ENCODE measurements at places on chromosomes 6 and 20.

GRCh38 chr6:69624944-69625343, 171.9 kb downstream of the LMBRD1 start:
- DNase-seq, result no peak

GRCh38 chr6:45156075-45156474, 172.1 kb upstream of the RUNX2 start:
- no peak for DNase-seq

DNA sequence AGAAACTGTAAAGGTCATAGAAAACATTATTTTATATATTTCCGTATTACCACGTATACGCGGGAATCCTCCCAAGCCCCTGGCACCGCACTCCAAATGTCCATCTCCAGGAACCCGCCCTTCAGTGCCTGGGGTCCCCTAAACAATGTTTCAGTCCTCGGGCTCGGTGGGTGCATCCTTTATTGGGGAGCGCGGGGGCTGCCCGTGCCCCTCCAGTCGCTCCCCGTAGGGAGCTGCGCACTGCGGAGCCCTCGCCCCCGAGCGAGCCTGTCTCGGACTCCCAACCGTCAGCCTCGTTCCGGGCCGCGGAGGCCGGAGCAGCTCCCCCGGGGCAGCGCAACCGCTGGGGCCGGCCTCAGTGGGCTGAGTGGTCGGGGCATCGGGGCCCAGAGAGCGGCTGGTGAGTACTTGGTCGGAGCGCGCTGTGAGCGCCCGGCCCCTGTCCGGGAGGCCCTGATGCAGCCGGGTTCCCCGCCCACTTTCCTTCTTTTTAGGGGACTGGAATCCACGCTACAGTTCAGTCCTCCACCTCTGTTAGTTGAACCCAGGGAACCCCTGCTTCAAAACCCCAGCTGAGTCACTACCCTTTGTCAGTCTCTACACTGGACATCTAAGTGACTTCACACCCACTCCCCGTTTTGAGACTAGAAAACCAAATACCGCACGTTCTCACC, at the start of gene DNAH8:
Gene DNAH8 (plus strand): TSS at position 296 of the 674 bp plus-strand sequence. CDS start 7,499 bp downstream, outside the sequence.
- DNase-seq, result no peak

- no peak for DNase-seq
Measured at GRCh38 chr6:89387516-89388201, 24.4 kb downstream of the RRAGD start.

- no peak for DNase-seq
Measured at GRCh38 chr20:49483018-49483695, 689 bp upstream of the KCNB1 start.

GRCh38 chr20:5369629-5370028, 52.9 kb upstream of the PROKR2 start:
- DNase-seq, result no peak

DNA sequence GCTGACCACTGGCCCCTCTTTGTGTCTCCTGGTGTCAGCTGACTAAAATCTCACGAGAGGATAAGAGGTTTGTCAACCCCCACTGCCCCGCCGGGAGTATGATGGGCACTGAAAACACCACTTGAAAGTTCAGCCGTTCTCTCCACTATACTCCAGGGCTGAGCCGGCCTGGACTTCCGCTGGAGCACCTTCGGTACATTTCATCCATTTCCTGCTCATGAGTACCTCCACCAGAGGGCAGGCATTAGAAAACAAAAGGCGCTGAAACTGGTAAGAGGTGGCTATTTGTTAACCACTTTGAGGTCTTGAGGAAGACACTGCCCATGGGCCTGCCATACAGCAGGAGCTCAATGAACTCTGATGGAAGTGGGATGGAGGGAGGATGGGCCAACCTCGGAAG, 17.9 kb upstream of the ANKRD60 start:
- DNase-seq, result no peak

DNA sequence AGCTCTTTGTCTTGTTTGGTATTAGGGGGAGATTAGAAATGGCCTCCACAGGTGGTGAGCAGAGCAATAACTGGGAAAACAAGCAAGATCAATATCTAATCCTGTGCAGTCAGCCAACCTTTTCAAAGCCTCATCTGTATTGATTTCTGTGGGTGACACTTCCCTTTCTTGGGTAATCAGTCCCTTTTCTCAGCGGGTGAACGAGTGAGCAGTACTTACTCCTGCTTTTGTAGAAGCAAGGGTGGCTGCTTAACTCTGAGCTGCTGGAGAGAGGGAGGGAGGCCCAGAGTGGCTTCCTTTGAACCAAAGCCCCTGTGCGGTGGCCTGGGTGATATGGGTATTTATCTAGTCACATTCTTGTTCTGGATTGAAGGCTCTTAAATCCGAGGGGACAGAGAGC, 254.8 kb upstream of the CHD6 start:
- DNase-seq, result no peak

GRCh38 chr20:48684501-48685041, 143.2 kb downstream of the PREX1 start:
- no peak for DNase-seq

DNA sequence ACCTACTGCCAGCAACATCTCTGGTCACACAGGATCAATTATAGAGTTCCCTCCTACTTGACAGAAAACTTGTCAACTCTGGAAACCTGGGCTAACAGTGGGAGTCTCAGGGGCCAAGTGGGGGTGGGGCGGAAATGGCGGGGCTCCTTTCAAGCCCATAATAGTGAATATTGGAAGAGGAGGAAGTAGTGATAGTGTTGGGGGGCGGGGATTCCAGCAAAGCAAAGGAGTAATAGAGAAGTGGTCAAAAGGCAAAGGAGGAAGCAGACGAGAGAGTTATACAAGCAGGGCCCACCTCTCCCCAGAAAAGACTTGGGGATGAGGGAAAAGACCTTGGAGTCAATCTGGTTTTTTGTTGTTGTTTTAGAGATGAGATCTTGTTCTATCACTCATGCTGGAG, 2.1 kb downstream of the DEF6 start:
- DNase-seq, result no peak

DNA sequence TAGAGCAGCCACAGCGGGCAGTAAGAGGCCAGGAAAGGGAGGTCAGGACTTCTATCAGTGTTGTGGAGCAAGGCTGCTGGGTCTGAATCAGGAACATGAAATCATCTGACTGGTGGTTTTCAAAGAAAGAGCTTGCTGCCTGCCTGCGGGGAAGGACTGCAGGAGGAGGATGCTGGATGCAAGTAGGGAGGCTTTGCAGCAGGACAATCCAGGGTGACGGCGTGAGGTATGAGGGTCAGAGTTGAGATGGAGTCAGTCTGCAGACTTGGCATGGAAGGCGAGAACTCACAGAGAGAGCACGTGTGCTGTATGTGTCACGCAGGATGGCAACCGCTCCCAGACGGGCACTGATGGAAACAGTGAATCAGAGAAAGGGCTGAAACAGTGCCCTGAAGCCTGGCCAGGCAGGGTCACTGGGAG, 59.2 kb upstream of the CD93 start:
- DNase-seq, result no peak

DNA sequence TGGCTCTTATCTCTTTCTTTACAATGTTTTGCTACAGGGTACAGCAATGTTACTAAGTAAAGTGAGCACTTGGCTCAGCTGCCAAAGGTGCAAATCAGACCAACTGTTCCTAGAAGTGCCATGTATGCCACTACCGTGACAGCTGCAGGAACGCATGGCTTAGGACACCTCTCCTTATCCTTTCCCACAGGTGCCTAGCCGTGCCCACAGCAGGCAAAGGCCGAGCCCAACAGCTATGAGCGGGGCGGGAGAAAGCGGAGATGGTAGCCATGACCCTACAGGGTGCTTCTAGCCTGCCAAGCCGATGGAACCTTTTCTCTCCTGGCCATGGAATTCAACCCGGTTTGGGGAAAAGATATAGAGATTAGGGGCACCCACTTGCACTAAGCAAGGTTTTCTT, 97.1 kb downstream of the FAXC start:
- DNase-seq, result no peak

DNA sequence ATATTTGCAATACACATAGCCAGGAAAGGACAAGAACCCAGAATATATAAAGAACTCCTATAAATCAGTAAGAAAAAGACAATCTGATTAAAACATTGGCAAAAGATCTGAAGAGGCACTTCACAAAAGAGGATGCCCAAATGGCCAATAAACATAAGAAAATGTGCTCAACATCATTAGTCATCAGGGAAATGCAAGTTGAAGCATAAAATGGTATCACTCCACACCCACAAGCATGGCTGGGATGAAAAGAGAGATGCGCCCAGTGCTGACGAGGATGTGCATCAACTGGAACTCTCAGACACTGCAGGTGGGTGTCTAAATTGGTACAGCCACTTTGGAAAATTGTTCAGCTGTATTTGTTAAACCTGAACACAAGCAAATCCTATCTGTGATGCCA, 42.4 kb upstream of the MLN start:
- no peak for DNase-seq

- no peak for DNase-seq
Measured at GRCh38 chr20:24698189-24698588, 228.8 kb downstream of the SYNDIG1 start.

GRCh38 chr20:1336699-1337367, 7.9 kb upstream of the SDCBP2 start:
- DNase-seq, result peak; percentile 29

- no peak for DNase-seq
Measured at GRCh38 chr6:29294499-29294914, 7.0 kb upstream of the OR14J1 start.

DNA sequence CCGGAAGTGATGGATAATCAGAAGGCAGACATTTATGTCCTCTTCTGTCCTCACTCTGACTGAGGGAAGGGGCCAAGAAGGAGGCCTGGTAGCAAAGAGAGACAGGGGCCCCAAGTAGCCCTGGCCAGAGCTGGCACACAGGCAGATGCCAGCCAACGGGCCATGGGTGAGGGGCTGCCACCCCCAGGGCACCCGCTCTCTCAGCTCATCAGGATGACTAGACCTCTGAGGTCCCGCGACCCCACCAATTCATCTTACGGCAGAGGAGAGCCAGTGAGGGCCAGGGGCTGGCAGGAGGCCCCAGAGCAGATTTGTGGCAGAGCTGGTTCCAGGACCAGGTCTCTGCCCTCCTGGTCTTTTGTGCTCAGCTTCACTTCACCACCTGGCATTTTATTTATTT, 43.1 kb upstream of the MDFI start:
- DNase-seq, result no peak

- no peak for DNase-seq
Measured at GRCh38 chr6:157263146-157263545, 60.2 kb downstream of the TMEM242 start.

DNA sequence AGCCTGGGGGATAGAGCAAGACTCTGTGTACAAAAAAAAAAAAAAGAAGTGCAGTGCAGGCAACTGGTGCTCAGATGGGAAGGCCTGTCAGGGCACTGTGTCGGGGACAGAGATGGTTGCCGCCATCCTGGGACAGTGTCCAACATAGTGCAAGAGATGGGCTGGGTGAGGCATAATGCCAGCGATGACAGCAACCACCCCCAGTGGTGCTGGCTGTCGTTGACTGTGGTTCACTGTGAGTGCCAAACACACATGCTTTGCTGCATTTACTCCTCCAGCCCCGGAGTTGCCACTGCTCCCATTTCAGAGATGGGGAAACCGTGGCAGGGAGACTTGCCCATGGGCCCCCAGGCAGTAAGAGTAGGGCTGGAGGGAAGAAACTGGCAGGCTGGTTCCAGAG, 5.2 kb upstream of the C20orf203 start:
- peak; percentile 25 for DNase-seq

DNA sequence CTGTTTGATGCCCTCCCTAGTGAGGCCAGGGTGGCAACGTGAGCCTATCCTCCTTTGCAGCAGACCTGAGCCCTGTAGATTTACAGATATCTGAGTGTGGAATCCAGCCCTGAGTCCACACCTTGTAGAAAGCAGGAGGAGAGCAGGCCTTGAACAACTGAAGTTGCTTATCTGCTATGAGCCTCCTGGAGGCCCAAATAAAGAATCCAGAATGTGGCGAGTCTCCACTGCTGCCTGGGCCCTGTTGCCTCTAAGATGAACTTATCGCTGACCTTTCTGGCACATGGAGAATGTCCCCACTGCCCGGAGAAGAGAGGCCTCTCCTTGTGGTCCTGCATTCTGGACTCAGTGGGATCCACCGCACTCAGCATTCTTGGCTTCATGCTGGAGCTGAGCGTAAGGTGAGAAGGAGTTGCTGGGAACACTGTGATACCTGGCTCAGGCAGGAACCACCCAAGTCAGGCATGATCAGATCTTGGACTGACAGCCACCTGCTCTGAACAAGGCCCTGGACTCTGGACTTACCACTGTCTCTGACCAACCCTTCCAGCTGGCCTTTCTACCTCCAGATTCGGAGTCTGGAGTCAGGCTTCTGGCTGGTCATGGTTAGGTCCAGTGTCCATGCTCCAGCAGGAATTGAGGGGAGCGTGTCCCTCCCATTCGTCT, 5.8 kb upstream of the MANBAL start:
- no peak for DNase-seq

- DNase-seq, result no peak
Measured at GRCh38 chr6:324729-325125, 32.4 kb downstream of the DUSP22 start.

DNA sequence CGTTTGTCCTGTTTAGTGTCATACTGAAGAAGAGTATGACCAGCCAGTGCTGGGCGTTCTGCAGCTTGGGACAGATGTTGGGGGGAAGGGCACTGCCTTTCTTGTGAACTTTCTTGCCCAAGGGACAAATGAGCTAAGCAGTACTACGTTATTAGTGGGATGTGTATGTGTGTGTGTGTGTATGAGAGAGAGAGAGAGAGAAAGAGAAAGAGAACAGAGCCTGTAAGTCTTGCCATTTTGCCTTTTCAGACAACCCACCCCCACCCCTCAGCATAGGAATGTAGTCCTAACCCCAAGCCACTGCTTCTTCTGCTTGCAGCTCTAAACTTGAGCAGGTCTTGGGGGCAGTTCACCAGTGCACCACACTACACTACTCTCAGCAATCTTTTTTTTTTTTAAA, 45.5 kb downstream of the E2F3 start:
- no peak for DNase-seq

DNA sequence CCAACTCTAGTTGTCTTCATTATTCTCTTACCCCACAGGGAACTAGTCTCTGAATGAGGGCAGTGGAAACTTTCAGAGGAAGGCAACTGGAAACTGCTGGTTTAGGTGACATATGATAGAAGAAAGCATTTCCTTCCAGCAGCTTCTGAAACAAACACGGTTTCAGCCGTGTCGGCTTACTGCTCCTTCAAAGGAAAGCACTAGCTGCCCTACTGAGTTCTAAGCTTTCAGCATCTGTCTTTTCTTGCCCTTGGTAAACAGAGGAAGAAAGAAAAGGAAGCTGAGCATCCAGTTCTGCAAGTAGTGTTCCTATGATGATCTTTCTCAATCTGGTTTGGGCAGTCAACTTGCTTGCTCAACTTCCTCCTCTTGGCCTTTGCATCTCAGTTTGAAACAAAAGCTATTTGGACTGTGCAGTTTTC, 117.5 kb upstream of the CEP85L start:
- DNase-seq, result no peak

GRCh38 chr20:1894471-1894950, 696 bp upstream of the SIRPA start:
- DNase-seq, result peak; percentile 60

DNA sequence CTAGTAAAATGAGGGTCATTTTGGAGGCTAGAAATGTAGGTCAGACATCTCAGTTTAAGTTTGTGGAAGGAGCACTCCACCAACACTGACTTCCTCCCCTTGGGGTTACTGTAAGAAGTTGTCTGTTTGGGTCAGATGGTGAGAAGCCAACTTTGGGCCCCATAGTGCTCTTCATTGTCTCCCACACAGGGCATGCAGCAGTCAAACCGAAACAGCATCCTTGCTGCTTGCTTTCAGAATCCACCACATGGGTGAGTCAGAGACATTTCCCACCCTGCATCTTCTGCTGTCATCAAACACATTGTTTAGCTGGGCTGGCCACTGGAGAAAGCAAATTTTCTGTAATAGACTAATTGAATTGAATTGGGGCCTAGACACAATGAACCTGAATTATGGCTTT, 16.8 kb downstream of the IL17F start:
- DNase-seq, result no peak

All from amygdala (tissue), 56 donors.